Stimulated activated CD8-positive, alpha-beta memory T cell treated with anti-CD3 and anti-CD28 coated beads, Interleukin-15, amount 100 ng/mL, for 24 hours (primary cell): ENCODE measurements at places on chromosomes 13 and 19.
A peak's percentile ranks its signal among the peaks of the same experiment; 100 is the strongest.

GRCh38 chr19:43367822-43368221, 14.3 kb downstream of the CD177 start:
- DNase-seq: no peak

GRCh38 chr19:17855280-17856152, 4.2 kb upstream of the RPL18A start:
- DNase-seq: peak; percentile 98

- no peak for DNase-seq
Measured at GRCh38 chr13:98301721-98302120, 124.7 kb upstream of the RNF113B start.

DNA sequence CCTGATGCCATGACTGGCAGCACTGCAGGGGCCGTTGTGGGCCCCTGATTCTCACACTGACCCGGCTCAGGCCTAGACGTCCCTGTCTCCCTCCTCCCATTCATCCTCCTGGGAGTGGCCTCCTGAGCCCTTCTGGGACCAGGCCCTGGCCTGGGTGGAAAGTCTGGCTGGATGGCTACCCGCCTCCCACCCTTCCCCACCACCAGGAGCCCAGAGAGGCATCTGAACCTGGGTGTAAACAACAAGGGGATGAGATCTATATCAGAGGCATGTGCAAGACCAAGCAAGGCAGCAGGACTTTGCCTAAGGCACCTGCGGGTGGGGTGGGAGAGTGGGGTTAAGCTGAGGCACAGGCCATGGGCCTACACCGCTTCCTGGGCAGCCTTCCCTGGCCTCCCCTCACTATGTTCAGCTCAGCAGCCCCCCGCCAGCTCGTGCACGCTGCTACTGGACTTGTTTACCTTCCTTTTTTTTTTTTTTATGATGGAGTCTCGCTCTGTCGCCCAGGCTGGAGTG, 22.0 kb upstream of the ASPDH start:
- DNase-seq: no peak

- DNase-seq: no peak
Measured at GRCh38 chr13:39397226-39397895, 205.6 kb downstream of the LHFPL6 start.

- DNase-seq: no peak
Measured at GRCh38 chr19:51347209-51347928, 5.4 kb upstream of the VSIG10L start.
